ENCODE measurements at places on chromosomes 5 and 9. TPM values are rescaled to one million over a fixed set of nuclear protein-coding genes. Genes with fewer than 3 reads are reported as not detected.

GRCh38 chr5:10077791-10078545, 171.7 kb downstream of the ATPSCKMT start:
- DNase-seq: no peak

DNA sequence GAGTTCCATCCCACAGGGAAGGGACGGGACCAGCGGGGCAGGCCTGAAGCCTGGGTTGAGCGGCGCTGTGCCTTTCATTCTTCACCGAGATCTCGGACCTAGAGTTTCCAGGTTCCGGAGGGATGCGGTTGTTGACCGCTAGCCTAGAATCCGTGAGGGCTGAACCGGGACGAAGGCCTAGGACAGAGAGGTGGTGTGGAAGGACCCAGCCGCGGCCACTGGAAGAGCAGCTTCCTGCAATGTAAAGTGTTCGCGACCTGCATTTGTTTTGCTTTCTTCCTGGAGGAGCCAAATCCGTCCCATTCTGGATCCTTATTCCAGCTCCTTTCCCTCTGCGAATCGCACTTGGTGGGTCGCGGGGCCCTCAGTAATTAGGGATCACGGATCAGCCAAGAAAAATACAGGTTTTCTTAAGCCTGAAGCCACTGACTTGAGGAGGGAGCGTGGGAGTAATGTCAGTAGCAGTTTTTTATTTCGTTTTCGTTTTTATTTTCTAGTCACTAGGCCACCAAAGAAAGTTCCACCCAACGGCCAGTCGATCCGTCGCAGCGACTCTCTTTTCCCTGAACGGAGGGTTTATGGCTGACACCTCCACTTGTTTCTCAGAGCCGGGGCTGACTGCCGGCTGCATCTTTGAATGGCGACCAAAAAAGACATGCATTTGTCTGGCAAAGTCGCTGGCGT, 48.6 kb downstream of the ANXA2R start:
- DNase-seq: no peak

DNA sequence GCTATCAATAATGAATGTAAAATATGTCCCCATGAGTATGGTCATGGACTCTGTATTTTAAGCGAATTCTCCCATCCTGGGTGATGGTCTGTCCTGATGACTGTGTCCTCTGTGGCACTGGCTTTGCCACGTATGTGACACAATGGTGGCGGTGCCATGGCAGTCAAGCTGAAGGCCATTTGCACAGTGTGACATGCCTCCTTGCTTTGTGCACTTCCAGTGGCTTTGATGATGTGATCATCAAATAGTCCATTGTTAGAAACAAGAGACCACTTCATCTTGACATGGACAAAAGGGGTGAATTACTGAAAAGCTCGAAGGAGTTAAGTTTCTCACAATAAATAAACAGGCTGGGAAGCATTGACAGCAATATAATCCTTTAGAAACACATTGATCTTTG, 31.0 kb upstream of the PRRC1 start:
- DNase-seq: no peak

DNA sequence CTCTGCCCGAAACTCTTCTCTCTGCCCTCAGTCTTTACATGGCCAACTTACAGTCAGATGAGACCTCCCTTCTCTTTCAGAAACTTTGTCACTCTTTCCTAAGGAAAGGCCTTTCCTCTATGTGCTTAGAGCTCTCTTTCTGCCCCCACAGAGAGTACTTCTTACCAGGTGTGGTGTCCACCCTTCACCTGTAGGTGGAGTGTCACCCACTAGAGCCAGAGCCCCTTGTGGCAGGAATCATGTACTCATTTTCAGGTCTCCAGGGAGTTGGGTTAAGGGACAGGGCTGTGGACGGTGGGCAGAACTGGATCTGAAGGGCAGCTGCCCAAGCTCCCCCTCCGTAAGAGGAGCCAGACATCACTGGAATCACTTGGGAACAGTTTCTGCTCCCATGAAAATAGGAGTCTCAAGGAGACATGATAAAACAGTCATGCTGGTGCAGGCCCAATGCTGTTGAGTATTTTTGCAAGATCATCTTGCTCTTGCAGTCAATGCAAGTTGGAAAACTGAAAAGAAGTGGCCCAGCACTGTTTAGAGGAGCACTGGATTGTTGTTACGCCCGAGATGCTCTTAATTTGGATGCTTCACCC, 436.7 kb downstream of the ZSWIM6 start:
- peak; percentile 69 for DNase-seq

GRCh38 chr5:176132471-176133288, 105.5 kb upstream of the SIMC1 start:
- DNase-seq: no peak

- no peak for DNase-seq
These were observed 17.2 kb upstream of the PDCD1LG2 start for GRCh38 chr9:5492965-5493678.

DNA sequence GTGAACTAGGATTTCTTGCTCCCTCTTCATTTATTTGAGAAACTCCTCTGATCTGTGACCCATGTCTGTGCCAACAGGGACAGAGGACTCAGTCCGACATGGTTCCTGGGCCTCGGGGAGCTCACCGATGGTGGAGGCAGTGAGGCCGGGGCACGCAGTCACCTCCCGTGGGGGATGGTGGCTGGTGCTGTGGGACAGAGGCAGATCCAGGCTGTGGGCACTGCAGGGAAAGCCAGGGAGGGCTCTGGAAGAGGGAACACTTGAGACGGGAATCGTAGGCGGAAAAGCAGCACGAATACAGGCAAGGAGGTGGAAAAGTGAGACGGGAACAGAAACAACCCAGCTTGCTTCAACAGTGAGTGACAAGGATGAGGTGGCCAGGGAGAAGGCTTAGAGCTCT, 127.8 kb downstream of the GABBR2 start:
- no peak for DNase-seq

DNA sequence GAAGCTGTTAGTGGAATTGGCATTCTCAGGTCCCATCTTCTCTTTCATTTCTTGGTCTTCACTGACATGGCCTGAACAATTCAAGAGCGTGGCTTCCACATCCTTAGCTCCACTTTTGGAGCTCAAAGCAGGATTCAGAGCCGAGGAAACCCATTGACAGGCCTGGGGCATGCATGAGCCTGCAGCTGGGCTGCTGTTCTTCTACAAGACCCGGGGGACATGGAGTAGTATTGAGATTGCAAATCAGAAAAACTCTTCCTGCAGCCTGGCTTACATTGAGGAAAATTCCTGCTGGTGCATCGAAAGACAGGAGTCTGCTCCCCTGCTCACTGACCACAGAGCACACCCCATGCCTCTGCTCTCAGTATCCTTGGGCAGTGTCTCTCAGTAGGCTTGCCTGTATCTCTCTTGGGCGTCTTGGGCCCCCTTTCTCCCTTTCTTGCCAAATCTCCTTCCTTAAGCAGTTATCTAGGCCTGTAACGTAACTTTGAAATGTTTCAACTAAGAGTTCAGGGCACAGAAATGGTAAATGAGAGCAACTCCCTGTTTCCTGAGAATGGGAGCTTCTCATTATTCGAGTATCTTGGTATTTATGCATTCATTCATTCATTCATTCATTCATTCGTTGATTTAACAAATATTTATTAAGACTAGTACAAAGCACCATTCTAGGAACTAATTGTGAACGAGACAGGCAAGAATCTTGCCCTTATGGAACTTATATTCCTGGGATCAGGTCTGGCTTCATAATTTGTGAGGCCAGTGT, 603.6 kb upstream of the CLINT1 start:
- DNase-seq: no peak

DNA sequence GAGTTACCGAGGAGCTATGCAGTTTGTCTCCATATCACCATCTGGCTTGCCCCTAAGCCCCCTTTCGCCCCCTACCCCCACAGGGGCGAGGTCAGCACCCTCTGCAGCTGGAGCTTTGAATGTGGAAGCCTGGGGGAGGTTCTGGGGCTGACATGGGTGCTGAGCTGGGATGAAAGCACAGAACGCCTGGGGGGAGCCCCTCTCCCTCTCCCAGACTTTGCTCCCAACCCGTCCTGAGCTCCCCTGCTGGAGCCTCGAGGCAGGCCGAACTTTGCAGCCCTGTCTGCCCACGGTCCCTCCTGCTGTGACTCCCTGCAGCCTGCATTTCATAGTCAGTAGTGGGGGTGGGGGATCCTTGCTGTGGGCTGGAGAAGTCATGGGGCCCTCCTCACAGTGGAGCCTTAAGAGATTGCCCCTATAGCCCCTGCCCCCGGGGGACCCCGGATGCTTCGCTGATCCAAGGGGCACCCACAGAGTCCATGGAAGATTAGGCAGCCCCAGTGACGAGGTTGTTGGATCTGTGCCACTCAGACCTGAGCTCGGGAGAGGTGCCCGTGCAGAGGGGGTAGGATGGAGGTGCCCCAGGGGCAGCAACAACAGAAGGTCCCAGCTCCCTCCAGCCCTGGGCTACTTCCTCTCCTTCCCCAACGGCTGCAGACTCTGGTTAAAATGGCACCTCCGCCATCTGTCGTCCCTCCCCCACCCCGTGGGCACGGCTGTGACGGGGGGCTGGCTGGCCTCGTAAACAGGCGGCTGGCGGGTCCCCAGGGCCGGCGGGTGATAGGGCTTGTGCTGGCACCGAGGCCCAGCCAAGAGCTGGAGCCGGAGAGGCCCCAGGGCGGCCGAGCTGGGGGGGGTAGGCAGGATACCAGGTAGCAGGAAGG, 162.0 kb downstream of the C9orf50 start:
- DNase-seq: peak; percentile 60

- DNase-seq: no peak
These were observed 948.9 kb upstream of the ARRDC3 start for GRCh38 chr5:92332039-92332438.

DNA sequence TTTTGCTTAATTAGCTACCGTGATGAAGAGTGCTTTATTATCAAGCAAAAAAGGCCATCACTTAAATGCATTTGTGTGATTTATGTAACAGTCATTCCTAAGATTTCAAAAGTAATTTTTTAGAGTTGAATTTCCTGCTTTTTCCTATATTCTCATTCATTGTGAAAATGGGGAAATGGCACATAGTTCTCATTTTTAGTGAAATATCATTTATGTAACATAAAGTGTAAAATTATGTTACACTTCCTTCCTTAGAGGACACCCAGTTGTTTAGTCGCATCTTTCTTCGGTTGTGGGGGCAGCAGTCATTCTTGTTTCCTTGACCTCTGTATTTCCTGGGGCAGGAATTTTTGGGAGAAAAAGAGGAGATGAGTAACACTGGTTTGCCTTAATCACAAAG, 142.8 kb downstream of the MAST4 start:
- no peak for DNase-seq

DNA sequence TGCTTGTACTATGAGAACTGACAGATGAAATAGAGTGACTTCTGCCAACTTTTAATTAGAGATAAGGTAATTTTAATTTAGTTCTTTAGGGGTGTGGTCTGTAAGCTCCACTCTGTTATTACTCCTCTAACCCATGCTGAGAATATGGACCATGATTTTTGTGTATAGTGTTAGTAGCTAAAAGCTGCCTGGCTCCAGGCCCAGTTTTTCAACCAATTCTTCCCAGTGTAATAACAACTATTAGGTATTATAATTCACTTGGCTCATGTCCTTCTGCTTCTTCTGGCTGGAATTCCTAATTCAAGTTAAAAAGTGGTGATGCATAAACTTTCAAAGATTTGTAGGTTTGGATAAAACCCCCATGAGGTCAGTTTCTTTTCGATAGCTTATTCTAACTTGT, 216.3 kb downstream of the ISL1 start:
- no peak for DNase-seq

- DNase-seq: no peak
These were observed 23.2 kb upstream of the RNF20 start for GRCh38 chr9:101510459-101510858.

GRCh38 chr5:147479949-147480348, 29.9 kb downstream of the DPYSL3 start:
- DNase-seq: no peak

DNA sequence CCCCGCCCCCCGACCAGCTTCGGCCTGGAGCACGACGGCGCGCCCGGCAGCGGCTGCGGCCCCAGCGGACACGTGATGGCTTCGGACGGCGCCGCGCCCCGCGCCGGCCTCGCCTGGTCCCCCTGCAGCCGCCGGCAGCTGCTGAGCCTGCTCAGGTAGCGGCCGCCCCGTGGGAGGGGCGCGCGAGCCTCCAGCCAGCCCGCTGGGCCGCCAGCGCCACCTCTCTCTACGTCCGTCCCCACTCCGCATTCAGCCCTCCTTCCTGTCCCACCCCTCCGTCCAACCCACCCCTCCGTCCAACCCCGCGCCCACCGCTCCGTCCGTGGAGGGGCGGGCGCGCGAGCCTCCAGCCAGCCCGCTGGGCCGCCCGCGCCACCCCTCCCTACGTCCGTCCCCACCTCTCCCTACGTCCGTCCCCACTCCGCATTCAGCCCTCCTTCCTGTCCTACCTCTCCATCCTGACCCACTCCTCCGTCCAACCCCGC, 6.5 kb downstream of the ADAMTS13 start:
- peak; percentile 79 for DNase-seq

DNA sequence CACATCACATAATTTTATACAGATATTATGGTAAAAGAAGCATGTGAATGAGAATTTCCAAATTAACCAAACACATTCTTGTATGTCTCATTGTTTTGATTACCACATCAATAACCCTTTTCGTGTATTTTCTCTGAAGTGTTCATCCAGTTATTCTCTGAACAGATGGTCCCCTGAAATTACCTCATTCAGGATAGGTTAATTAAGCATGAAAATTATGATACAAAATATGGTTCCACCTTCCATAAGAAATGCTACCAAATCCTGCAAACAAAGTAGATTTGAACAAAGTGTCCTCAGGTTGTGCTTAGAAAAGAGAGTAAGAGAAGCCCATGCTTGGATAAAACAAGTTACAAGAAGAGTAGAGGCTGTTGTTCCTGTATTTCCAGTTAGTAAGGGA, 83.1 kb upstream of the LMNB1 start:
- no peak for DNase-seq

- no peak for DNase-seq
These were observed 10.0 kb downstream of the NKD2 start for GRCh38 chr5:1018596-1018995.

DNA sequence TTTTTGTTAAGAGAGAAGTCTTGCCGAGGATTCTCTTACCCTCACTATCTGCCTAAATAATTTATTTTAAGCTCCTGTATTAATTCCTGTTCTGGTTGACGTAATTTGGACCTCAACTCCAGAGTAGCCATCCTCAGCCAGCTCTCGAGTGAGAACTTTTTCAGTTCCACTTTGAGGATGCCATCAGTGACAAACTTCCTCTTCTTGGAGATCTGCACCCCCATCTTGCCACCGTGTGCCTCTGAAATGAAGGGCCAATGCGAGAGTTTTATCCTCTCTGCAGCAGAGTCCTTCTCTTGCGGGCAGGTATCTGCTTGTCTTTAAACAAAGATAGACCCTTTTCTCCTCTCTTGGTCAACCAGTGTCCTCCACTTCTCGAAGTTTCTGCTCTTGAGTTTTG, 19.5 kb upstream of the TMEM174 start:
- no peak for DNase-seq

GRCh38 chr9:18569941-18570630, 96.1 kb downstream of the ADAMTSL1 start:
- no peak for DNase-seq

GRCh38 chr5:57249265-57249874, 75.5 kb downstream of the GPBP1 start:
- no peak for DNase-seq

GRCh38 chr5:152527358-152528052, 122.4 kb upstream of the NMUR2 start:
- no peak for DNase-seq

GPR151 gene
- not detected for total RNA-seq

MELK gene
- 12.5 TPM for total RNA-seq

PALM2AKAP2 gene
- total RNA-seq: 7.0 TPM

SPINK7 gene
- not detected for total RNA-seq

PCDHGA11 gene
- 1.8 TPM for total RNA-seq

QRFP gene
- not detected for total RNA-seq

SEC16A gene
- total RNA-seq: 42.7 TPM

SLC9A3 gene
- 7.4 TPM for total RNA-seq

SEMA6A gene
- 68.6 TPM for total RNA-seq
